Activated CD8-positive, alpha-beta memory T cell treated with anti-CD3 and anti-CD28 coated beads for 4 hours (primary cell): ENCODE measurements at places on chromosomes 7 and 10.

GRCh38 chr10:74120911-74121310, 29.7 kb downstream of the AP3M1 start:
- no peak for DNase-seq

DNA sequence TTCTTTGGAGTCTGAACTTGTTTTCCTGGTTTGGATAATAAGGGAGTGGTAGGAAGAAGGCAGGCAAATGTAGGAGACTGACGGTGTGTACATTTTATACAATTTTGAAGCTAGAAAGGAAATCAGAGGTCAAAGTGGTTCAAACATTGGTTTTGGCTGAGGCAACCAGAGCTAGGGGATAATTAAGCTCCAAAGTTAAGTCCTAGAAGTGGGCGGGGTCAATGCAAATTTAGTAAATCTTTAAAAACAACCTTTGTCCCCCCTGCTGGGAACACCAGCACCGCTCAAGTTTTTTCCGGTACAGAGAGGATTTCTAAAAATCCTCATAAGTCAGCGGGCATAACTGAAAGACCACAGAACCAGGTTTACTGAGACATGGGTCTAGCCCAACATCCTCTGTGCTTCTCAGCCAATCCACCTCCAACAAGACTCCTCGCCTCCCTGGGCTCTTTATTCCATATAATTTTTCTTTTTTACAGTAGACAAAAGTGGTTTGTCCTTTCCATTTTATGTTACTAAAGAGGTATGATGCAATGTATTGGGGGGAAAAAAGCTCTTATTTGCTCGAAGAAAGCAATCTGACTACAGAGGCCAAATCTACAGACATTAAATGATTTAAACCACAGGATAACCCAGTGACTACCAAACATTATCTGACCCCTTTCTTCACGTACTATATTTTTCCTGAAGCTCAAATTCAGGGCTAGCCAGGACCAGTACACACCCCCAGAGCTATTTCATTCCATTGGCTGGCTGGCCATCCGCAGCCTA, 1.6 kb downstream of the GLUD1 start:
- no peak for DNase-seq

DNA sequence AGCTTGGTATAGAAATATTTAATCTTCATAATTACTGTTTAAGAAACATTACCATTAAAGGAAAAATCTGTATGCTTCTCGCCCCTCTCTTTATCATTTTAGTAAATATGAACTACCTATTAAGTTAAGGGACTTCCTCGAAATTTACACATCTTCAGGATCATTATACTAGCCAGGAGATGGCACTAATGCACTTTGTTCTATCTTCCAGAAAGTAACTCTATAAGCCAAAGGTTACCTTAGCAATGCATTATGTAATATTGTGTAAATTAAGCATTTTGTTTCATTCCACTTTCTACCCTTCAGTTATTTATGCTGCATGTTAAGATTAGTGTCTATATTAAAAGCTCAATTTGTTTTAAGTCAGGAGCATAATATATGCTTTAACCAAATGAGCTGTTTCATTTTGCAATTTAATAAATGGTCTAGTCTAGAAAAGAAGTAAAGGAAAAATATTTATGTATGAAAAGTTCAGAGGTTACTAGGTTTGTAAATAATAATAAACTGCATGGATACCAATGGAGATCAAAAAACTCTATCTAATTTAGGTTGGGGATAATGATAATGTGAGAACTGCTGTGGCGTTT, 128.5 kb downstream of the ANKRD7 start:
- no peak for DNase-seq

GRCh38 chr7:157495594-157495993, 158.8 kb downstream of the DNAJB6 start:
- DNase-seq = no peak

GRCh38 chr7:25643286-25643685, 415.0 kb upstream of the NPVF start:
- DNase-seq = no peak

DNA sequence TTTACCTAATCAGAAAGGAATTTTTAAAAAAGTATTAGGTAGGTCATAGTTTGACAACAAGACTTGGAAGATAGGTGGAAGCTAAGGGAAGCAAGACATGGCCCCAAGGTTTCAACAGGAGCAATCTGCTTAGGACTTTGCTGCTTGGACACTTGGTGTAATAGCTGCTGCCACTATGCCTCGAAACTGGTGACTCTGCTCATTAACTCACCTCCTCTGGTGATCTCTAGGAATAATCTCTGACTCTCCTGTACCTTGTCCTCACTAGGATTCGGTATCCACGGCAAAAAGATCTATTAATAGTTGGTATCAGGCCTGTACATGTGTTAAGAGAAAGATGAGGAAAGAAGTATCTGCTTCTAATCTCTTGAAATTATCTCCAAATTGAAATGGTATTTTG, 53.1 kb downstream of the PTEN start:
- DNase-seq = no peak

- DNase-seq = no peak
Observed at GRCh38 chr10:13989616-13990015, 341.1 kb downstream of the FRMD4A start.

DNA sequence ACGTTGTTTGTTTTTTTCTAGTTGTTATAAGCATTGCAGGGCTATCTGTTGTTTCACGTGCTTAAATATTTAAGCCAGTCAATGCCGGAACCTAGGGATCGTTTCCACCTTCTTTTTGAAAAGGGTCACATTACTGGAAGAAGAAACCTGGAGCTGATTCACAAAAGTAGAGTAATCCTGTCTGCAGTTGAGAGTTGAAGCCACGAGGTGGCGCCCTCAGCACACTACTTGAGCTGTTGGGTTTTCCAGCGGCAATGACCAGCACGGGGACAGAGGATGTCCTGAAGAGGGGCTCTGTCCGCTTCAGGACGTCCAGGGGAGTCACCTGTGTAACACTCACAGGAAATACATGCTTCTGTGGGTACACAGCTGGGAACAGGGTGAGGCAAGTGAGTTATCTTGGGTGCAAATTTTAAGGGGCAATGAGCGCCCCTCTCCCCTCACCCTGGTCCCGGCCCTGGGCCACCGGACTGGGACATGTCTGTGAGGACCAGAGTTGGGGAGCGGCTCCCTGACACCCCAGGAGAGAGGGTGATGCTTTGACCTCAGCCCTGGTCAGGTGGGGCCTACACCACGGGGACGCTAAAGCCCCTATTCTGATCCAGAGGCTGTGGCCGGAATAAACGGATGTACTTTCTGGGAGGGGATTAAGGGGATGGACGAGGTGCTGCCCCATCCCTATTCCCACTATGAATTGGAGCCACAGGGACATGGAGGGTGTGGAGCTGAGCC, 26.3 kb upstream of the WDFY4 start:
- DNase-seq = no peak

- no peak for DNase-seq
Observed at GRCh38 chr7:27254625-27255024, 12.0 kb downstream of the EVX1 start.

- no peak for DNase-seq
Observed at GRCh38 chr7:95493247-95493646, 7.5 kb downstream of the ASB4 start.

DNA sequence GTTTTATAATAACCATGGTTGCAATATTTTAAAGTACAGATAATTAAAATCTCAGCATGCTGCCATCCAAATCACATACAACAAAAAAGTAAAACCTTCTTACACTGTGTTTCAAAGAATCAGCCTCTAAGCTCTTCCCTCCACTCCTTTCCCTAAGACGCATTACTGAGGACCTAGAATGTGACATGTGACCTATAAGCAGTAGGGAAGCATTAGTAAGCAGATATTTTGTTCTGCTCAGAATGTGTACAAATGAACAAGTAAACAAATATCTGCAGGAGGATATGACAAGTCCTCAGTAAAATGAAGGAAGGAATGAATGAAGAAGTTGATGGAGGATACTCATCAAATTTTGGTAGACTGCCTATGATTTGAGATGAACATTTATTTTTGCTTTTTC, 49.1 kb downstream of the RAB11FIP2 start:
- DNase-seq = no peak

DNA sequence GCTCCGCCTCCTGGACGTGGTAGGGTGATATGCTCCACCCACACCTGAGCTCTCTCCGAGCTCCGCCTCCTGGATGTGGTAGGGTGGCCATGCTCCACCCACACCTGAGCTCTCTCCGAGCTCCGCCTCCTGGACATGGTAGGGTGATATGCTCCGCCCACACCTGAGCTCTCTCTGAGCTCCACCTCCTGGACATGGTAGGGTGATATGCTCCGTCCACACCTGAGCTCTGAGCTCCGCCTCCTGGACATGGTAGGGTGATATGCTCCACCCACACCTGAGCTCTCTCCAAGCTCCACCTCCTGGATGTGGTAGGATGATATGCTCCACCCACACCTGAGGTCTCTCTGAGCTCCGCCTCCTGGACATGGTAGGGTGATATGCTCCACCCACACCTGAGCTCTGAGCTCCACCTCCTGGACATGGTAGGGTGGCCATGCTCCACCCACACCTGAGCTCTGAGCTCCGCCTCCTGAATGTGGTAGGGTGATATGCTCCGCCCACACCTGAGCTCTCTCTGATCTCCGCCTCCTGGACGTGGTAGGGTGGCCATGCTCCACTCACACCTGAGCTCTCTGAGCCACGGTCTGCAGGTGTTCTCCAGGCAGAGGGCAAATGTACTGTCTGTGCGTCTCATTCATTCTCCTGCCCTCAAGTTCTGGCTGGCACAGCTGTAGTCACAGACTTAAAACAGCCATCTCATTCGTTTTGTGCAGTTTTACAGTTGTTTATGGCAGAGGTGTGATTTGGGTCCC, 252.4 kb downstream of the DIP2C start:
- no peak for DNase-seq

- DNase-seq = no peak
Observed at GRCh38 chr10:36266923-36267322, 624.8 kb upstream of the FZD8 start.

- DNase-seq = no peak
Observed at GRCh38 chr7:30474893-30475292, 3.7 kb downstream of the NOD1 start.

DNA sequence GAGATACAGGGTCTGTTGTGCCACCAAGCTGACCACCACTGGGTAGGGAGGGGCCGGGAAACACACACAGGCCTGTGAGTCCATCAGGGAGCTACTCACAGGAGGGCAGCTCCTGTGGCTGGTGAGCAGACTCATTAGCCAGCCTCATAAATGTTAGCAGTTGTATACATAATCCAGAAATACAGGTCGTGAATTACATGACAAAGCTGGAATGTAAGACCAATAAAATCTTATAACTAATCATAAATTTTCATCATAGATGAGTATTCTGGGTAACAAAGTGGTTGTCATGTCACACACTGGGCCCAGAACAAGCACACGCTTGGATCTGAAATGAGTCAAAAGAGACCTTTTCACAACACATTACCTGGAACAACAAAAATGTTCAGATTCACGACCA, 642.6 kb upstream of the AUTS2 start:
- no peak for DNase-seq

GRCh38 chr10:100528921-100529474, 673 bp downstream of the NDUFB8 start:
- DNase-seq = no peak

- no peak for DNase-seq
Observed at GRCh38 chr10:123455861-123456260, 210.3 kb upstream of the GPR26 start.

GRCh38 chr10:44689368-44689767, 221.8 kb upstream of the TMEM72 start:
- DNase-seq = no peak

- no peak for DNase-seq
Observed at GRCh38 chr7:51261117-51261835, 55.3 kb downstream of the COBL start.
